ENCODE measurements at places on chromosomes 5 and 9.

- DNase-seq, result no peak
Measured at GRCh38 chr9:15469406-15469805, 41.4 kb downstream of the PSIP1 start.

GRCh38 chr9:101275769-101276250, 109.0 kb downstream of the BAAT start:
- DNase-seq, result no peak

DNA sequence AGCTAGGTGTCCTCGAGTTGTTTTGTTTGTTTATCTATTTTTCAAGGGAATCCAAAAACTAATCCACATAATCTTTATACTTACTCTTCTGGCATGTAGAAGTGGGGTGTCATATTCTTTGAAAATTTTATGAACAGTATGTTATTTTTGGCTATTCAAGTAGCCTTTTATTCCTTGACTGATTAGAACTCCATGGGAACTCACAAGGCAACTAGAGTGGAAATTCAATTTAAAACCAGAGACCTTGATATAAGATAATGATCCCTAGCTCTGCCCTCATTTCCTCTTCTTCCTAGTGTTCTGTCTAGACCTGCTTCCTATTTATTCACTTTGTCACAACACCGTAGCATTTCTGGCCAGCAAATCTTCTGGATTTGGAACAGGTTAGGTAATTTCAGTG, 1123.7 kb upstream of the C9orf72 start:
- no peak for DNase-seq

DNA sequence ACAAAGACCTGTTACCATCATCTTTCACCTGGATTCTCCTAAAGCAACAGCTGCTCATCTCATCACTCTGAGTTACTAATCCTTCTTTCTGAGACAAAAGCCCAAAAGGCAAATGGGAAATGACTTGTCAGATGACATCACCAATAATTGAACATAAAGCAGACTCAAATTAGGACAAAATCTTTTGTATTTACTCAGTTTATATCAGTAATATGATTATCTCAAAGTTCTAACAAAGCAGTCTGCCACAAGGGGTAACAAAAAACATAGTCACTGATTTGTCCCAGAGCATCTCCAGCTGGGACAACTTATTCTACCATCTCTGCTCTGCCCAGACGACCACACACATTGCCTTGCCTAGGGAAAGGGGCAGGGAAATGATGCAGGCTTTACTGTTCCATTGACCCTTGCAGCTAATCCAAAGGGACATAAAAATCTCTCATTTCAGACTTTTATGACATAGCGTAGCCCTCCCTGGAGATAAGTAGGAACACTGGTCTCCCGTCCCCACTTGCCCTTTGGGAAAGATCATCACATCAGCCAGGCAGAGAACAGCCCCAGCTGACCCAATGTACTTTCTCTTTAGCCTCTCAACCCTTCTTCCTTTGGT, 249.5 kb upstream of the PTGER4 start:
- no peak for DNase-seq

- no peak for DNase-seq
Measured at GRCh38 chr5:963673-964531, 44.7 kb upstream of the NKD2 start.

DNA sequence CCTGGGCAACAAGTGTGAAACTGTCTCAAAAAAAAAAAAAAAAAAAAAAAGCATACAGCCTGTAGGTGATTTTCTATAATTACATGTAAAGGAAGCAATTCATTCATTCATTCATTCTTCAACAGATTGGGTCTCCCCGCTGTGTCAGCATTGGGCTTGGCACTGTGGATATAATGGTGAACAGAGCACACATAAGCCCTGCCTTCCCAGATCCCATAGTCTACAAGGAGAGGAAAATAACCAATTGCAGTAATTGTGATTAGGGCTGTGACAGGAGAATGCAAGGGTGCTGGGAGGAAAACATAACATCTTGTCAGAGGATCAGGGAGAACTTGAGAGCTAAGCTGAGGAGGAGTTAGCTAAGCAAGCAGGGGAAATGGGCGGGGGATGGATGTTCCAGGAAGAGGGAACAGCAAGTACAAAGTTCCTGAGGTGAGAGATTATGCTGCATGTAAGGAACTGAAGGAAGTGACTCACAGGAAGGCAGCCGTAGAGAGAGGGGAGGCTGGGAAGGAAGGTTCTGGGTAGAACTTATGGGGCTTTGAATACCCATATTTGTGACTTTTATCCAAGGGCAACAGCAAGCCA, 24.0 kb upstream of the KLF9 start:
- DNase-seq, result peak; percentile 10

Measured in endothelial cell (in vitro differentiated cells).